ENCODE measurements at places on chromosomes 6 and 20.

- no peak for DNase-seq
Observed at GRCh38 chr6:137849181-137849980, 17.7 kb upstream of the TNFAIP3 start.

GRCh38 chr20:3672547-3673171 is 9.2 kb downstream of the ADAM33 start:
- DNase-seq = no peak

DNA sequence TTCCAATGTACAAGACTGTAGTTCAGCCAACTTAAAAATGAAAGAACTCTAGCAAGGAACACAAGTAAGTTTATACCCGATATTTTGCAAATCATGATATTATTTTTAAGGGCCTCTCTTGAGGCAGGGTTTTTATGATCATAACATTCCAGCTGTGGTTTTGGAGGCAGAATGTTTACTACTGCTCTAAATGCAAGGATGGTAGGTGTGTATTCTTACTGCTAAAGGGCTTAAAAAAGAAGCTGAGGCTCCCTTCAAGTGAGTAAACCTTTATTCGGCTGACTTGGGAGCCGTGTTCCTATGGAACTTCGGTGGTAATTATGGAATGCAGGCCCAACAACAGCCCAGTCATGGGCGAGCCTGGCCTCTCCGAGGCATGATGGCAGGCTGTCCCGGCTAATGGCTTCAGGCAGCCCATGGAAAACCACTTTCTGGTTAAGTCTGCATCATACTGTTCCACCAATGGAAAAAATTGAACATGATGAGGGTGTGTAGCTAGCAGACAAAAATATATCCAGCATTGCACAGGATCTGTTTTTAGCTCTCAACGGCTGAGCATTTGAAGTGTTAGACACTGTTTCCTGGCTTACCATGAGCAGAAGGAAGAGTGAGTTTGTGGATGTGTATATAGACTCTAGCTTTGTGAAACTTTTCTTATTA is 111.5 kb downstream of the TIAM2 start:
- no peak for DNase-seq

DNA sequence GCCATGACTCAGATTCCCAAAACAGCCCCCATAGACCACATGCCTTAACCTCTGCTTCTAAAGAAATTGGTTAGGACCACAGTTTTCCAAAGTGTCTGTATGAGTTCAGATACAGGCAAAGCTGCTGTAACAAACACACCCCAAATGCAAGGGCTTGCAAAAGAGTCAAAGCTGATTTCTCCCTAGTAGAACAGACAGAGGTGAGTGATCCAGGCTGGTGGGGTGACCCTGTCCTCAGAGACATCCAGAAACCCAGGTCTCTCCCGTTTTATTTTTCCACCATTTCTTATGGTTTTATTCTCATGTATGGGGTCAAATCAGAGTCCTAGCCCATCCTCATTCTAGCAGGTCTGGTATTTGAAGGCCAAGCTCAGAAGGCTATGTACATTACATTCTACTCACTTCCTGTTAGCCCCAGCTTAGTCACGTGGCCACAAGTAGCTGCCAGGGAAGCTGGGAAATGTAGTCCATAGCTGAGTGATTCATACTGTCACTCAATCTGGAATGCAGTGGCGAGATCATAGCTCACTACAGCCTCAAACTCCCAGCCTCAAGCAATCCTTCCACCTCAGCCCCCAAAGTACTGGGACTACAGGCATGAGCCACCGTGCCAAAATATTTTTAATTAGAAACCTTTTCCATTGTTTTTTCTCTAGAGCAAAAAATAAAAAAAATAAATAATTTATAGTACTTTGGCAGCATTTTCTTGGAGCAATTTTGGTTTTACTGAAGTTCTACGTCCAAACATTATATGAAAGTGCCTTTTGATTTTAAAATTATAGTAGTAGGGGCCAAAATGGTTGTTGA is 175.2 kb downstream of the ZMYND8 start:
- no peak for DNase-seq

DNA sequence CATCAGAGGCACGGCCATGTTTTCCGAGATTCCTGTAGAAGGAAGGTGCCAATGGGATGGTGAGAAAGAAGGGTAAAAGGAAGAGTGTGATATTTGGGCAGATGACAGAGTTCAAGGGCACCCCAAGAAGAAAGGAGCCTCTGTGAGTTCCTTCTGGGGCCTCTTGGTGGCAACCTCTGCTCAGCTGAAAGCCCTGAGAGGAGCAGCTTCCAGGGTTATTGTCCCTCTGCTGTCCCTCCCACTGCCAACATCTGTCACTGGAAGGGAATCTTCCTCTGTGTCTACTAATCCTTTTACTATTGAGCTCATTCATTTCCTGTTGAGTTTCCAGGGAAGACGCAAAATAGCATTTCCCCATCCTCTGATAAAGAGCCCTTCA is 40.0 kb upstream of the KCNK16 start:
- DNase-seq = no peak

DNA sequence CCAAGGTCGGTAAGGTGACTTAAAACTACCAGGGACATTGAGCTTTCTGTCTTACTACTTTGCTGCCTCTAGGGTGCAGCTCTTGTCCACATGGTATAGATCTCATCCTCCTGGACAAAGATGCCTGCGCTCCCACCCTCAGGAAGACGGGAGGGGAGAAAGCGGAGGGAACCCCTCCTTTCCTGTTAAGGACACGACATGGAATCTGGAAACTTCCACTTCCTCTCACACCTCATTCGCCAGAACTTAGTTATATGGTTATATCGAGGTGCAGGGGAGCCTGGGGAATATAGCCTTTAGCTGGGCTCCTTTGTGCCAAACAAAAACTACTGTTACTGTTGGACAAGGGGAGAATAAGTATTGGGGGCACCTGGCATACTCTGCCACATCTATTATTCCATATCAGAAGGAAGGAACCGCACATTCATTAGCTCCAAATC is 224.3 kb upstream of the TSHZ2 start:
- DNase-seq = no peak

GRCh38 chr6:105038259-105038658 is 81.4 kb downstream of the LIN28B start:
- no peak for DNase-seq

DNA sequence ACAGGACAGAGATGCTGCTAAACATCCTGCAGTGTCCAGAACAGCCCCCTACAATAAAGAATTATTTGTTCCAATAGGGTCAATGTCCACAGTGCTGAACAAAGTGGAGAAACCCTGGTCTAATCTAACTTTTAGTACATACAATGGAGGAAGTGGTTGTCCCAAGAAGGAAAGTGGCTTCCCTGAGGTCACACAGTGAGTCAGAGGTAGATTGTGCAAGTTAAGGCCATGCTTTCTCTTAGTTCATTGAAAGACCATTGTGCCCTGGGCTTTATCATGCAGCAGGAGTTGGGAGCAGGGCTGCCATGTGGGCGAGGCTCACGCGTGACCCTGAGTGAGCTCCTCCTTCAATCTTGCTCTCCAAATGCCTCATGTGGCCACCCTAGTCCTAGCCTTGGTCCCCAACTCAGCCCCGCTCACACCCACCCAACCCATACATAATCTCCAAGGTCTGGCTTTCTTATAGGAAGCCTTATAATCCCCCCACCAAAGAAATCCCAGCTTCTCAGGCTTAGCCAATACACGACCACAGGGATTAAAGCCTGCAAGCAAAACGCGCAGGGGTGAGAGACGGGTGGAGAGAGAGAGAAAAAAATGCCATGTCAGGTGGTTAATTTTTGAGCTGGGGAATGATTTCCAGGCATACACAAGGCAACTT is 19.9 kb downstream of the SLC13A3 start:
- DNase-seq = no peak

GRCh38 chr6:14217728-14218518 is 100.4 kb downstream of the CD83 start:
- DNase-seq = no peak

DNA sequence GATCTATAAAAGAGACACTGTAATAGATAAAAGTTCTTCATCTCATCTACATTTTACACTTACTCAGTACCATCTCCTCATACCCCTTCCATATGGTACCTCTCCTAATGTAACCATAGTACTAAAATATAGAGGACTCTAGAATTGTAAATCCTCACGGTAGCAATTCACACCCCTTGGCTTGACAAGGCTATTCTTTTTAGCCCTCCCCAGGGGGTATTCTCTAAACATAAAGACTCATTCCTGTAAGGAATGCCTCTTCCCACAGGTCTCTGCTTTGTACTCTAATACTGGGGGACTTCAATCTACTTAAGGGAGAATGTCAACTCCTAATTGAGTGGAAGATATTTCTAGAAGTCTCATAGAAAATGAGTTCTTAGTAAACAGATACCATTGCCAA is 85.9 kb downstream of the VIP start:
- no peak for DNase-seq

- no peak for DNase-seq
Observed at GRCh38 chr6:138662471-138662870, 111.1 kb upstream of the CCDC28A start.

GRCh38 chr6:149380523-149380922 is 19.5 kb upstream of the SUMO4 start:
- DNase-seq = no peak

- no peak for DNase-seq
Observed at GRCh38 chr6:108968325-108969316, 120.4 kb downstream of the ARMC2 start.

DNA sequence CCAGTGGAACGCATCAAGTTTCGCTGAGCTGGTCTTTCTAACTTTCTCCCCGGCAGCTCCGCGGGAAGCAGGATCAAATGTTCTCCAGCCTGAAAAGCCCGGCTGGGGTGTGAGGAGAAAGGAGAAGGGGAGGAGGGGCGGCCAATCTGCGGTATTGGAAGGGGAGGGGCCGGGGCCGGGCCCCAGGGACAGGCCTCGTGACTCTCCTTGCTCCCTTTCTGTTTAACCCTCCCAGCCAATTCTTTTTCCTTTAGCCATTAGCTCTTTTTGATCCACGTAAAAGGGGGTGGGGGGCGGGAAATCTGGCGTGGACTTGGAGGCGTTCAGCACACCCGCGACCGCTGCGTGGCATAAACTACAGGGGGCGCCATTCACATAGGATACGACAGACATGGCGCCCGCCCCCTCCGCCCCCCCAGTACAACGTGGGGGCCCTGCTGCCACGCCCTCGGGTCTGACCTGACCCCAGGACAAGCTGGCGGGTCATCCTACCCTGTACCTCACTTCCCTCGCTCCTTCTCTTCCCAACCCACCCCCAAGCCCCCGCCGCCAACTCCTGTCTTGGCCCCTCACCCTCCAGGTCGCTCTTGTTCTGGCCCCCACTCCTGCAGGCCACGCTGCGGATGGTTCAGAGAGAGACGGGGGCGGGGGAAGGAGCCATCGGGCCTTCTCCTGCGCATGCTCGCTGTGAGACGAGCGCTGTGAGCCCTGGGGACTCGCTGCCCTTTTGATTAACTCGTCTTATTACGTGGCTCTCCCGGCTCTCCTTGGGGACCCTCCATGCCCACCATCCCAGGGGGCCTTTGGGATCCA is 7.8 kb upstream of the MDGA1 start:
- peak; percentile 80 for DNase-seq

- DNase-seq = no peak
Observed at GRCh38 chr20:54278262-54278661, 70.4 kb downstream of the PFDN4 start.

GRCh38 chr20:17882065-17882833 is 86.3 kb downstream of the SNX5 start:
- no peak for DNase-seq

- no peak for DNase-seq
Observed at GRCh38 chr6:38554700-38555413, 84.9 kb downstream of the BTBD9 start.

DNA sequence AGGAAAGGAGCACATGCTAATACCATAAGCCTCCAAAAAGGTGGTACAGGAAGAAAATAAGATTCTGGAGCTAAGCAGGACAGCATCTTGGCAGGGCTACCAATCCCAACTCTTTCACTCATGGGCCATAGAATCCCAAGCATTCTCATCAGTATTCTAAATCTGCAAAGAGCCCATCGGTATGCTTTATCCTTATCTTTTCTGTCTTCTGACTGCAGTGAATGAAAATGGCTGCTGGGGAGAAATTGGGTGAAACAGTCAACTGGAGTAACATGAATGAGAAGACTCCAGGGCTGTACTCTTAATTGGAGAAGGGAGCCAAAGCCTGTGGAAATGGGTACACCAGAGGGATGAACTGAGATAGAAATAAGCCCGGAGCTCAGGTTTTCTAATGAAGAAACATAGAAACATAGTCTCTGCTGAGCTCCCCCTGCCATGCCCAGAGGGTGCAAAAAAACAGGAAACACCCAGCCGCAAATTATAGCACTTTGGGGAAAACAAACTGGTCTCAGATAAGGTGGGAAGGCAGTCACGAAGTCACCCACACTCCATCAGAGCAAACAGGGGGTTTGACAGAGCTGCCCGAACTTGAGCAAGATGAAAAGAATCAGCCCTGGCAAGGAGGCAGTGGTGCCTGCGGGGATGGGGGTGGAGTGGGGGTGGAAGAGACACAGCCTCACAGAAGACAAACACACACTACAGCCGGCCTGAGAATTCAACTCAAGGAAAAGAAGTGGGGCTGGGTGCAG is 35.4 kb upstream of the E2F3 start:
- peak; percentile 57 for DNase-seq

GRCh38 chr6:36666287-36666686 is 12.2 kb upstream of the CDKN1A start:
- DNase-seq = no peak

- DNase-seq = no peak
Observed at GRCh38 chr6:69098910-69099309, 463.8 kb downstream of the ADGRB3 start.

DNA sequence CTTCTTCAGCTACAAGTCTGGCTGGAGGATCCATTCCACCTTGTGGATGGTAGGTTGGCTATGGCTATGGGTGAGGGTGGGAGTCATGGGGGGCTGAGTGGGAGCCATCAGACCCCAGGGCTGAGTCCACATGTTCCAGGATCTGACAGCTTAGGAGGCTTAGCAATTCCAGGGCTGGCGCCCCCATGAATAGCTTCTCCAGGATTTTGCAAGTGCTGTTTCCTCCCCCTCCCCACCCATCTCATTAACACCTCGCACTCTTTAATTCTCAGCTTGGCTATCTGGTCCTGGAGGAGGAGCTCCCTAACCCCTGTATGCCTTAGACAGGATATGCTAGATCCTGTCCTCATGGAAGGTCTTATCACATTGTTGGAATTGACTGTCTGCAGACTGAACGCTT is 39.0 kb upstream of the ANGPT4 start:
- DNase-seq = no peak

GRCh38 chr6:131451321-131452144 is 121.5 kb upstream of the ARG1 start:
- no peak for DNase-seq

DNA sequence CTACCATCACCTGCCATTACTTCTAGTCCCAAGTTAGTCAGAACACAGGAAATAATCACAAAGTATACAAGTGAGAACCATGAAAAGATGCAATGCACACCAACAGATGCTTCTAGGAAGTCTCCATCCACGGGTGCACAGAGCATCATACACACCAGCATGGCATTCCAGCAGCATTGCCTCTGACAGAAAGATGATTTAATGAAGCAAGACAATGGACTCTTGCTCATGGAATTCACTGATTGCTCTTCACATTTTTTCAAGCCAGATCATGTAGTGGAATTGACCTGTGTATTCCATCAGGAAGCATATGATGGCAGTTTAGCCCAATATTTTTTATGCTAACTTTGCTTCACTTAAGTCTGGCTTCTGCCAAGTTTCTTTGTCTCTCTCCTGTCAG is 406.3 kb upstream of the RGS17 start:
- DNase-seq = no peak

All from activated CD4-positive, alpha-beta T cell treated with anti-CD3 and anti-CD28 coated beads for 4 hours (primary cell).